Activated T-cell treated with anti-CD3 and anti-CD28 coated beads, Interleukin-2, amount 50 U/mL, for 72 hours (primary cell): ENCODE measurements at places on chromosomes 12 and 14.
A peak's percentile ranks its signal among the peaks of the same experiment; 100 is the strongest.

DNA sequence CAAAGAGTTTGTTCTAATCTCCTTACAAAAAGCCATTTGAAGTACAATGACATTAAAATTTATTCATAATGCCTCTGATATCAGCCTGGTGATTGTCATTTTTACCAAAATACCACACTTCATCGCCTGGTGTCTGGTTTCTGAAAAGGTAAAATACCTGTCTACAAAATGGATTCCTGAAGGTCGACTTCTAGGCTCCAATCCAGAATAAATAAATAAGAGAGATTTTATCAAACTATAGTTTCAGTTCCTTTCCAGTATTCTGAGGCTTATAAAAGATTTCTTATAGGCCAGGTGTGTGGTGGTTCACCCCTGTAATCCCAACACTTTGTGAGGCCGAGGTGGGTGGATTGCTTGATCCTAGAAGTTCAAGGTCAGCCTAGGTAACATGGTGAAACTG lies 340.7 kb downstream of the SLC16A7 start:
- no peak for DNase-seq

DNA sequence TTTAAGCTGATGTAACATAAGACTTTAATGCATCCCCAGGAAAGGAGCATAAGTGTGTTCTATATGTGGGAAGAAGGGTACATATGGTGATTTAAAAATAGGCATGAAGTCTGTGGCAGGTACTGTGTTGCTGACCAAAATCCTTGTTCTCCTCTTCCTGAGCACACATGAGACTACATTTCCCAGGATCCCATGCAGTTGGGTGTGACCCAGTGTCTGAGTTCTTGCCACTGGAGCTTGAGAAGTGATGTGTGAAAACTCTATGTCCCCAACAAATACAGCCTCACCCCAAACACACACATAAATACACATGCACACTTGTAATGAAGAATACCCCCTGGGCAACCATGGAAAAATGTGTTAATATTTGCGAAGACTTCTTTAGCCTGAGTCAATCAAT lies 8.5 kb upstream of the SMIM10L1 start:
- no peak for DNase-seq

- DNase-seq: no peak
These were observed 35.5 kb downstream of the PLXNC1 start for GRCh38 chr12:94183708-94184379.

DNA sequence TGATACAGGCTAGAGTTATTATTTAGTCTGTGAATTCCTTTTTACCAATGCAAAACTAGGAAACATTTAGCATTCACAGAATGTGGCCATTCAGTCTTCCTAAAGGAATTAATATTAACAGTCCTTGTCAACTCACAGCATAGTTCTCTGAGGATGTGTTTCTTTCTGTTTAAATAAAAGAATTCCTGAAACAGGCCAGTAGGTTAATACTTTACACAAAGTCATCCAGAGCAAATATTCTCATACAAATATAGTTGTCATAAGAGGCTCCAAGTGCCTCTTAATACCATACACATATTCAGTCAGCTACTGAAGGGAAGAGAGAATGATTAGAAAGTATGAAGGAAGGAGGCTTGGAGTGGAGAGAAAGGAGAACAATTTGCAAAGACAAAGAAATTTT lies 120.1 kb downstream of the LMNTD1 start:
- no peak for DNase-seq

DNA sequence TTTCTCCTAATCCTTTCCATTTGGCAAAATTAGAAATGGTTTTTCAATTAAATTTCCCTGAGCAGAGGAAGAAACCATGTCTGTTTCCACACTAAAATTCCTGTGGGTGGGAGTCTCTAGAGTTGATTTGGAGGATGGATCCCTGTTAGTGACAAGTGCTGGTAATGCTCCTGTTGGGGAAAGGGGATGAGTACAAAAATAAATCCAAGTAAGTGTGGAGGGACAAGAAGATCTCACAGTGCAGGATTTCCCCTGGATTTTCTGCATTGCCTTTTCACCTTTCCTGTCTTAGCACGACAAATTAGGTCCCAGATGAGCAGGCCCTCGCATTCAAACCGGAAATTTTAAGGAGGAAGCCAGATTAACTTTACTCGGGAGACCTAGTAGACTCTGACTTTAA lies 107.5 kb downstream of the DAD1 start:
- no peak for DNase-seq

- no peak for DNase-seq
These were observed 125.4 kb downstream of the CAND1 start for GRCh38 chr12:67394550-67394949.

- peak; percentile 38 for DNase-seq
These were observed 601 bp downstream of the ZNF839 start for GRCh38 chr14:102320033-102320660.

DNA sequence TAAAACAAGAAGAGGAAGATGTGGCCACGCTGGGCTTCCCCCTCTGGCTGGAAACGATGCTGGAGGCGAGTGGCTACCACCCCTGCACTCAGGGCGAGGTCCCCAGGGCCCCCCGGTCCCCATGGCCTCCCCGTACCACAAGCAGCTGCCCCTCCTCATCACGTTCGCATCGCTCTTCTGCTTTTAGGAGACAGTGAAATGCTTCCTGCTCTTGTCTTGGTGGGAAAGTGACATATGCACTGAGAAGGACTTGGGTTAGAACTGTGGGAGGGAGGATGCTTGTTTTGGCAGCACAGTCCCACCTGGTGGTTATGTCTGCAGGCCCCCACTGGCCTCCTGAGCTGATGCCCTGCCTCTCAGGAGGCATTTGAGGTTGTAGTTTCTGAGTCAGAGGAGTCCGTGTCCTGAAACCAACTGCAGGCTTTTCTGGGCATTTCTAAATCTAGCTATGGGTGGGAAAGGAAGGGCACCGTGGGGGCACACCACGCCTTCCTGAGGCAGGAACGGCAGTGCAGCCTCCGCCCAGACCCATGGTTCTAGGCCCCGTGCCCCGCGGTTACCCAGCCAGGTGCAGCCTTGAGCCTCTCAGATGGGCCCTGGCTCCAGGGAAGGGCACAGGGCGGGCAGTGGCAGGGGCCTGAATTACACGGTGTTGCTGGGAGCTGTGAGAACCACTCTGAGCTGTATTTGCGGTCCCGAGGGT lies 139.3 kb downstream of the ADGRD1 start:
- peak; percentile 61 for DNase-seq

DNA sequence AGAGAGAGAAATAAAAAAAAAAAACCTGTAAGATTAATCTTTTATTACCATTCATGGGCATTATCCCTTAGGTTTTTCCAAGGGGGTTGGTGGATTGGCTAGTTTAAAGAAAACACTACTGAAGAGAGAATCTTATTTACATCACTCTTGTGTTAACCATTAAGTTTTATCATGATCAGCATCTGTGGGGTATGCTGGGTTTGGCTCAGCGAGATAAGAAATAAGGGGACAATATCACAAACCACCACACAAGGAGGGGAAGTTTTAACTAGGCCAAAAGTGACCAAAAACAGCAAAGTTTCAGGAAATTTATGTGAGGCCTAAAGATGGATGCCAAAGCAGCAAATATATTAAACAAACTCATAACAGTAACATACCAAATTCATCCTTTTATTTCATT lies 548.6 kb downstream of the SLC16A7 start:
- no peak for DNase-seq

DNA sequence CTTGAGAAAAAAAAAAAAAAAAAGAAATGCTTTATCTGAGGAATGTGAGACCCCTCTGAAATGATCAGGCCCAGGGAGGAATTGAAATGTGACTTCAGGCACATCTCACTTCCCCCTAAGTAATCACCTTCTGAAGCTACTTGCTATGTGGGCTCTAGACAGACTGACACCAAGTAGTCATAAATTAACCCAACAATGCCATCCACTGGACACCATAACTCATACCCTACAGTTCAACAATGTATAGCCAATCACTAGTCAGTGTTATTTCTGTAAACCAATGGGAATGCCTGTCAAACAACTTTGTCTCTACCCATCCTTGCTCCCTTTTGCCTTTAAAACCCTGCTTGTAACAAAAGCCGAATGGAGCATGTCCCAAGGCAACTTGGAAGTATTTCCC lies 182.7 kb upstream of the TMPO start:
- no peak for DNase-seq

- DNase-seq: no peak
These were observed 56.5 kb downstream of the DAD1 start for GRCh38 chr14:22532345-22533056.

DNA sequence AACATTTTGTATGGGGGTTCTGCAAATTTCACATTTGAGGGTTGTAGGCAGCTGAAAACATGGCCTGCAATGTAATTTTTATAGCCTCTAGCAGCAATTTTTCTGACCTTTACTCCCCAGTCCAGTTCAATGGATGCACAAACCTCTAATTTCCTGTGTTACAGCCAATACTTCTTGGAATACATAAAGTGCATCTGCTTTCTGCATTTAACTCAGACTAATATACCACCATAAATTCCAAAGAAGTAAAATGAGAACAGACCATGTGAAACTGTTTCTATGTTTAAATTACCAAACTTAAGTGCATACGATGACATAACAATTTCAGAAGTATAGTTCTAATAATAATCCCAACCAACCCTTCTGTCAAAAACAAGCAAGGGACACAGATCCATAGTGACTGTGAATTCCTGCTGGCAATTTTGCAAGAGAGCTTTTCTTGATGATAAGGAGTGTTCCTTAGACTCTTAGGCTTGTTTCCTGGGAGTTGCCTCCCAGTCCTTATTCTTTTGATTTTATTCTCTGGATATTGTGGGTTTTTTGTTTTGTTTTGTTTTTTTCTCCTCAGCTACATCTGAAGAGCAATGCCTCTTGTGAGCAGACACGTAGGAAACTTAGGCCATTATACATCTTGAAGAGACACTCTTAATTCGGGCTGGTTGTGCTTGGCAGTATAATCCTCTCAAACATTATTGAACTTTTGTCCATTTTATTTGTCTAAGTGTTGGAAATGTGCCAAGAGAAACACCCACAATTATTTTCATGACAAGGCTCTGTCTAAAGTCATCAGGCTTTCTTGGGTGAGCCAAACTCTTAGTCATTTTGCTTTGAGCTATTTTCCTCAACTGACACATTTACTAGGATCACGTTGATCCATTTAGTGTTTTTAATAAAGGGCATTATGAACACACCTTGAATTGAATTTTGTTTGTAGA lies 51.3 kb upstream of the RERGL start:
- DNase-seq: no peak

DNA sequence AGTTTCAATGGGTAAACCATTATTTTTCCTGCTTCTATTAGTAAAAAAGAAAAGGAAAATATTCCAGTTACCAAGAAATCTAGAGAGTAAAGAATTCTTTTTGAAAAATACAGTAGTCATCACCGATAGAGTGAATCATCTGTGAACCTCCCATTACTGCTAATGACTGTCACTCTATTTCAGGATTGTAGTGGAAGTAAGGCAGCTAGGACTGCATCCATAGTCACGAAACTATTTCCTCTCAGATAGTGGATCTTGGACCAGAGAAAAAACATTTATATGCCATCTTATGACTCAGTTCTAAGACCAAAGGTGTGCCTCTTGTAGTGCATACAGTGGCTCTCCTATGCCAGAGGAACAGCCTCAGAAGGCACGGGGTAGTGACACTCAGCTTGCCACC lies 173.9 kb upstream of the PLEKHA5 start:
- DNase-seq: no peak

DNA sequence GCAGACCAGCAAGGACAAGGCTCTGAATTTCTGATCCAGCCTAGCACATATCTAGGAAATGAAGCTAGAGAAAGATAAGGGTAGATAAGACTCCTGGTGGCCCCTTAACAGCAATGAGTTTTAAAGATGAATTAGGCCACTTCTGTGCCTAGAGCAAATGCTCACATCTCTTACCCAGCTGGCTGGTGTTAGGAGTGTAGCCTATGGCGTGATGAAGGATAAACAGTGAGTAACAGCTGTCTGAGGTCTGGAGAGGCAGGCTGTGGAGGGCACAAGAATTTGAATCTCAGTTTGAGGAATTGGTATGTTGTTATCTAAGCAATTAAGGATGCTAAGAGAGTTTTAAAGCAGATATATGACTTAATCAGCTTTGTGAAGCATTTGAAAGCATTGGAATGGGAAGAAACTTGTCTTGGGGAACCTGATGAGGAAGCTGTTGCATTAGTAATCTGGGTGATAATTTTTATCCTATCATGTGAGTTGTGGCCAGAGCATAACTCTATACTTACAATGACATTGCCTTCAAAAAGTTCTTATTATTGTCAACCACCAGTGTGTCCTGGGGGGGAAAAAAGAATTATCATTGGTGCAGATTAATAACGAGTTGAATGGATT lies 161.8 kb downstream of the SRGAP1 start:
- no peak for DNase-seq

DNA sequence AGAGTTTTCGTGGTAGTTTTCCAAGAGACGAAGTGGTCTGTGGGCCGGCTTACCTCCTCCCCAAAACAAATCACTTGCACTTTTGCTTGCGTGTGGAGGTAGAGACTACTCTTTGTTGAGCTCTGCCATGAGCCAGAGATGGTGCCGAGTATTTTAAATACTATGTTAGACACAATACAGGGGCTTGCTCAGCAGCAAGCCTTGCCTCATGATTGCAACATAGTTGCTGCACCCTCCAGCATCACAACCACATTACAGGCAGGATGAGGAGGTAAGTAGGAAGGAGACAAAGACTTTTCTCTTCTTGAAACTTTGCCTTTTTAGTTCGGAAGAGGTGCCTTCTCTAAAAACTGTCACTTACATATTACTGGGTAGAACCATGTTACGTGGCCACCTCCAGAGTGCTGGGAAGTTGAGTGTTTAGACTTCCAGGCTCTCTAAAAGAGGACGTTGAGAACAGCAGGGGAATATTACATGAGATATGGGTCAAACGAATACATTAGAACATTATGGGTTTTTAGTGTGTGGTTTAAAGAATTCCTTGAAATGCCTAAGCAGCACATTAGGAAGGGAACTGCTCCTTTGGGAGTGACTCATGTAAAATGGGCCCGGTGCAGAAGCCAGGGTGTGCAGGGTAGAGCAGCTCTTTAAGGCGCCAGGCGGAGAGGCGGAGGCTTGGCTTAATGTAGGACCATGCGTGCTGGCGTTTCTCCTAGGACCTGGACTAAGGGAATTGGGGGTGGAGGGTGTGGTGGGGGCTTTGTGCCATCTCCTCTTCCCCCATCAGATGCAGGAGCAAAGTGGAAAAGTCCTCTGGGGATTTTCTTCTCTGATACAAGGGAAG lies 110.6 kb upstream of the PRMT8 start:
- no peak for DNase-seq

GRCh38 chr14:42929806-42930480 lies 1323.3 kb downstream of the LRFN5 start:
- DNase-seq: no peak

GRCh38 chr12:75960086-75960910 lies 71.3 kb downstream of the PHLDA1 start:
- DNase-seq: no peak

- DNase-seq: no peak
These were observed 39.6 kb downstream of the TEAD4 start for GRCh38 chr12:2998789-2999264.

GRCh38 chr12:96073346-96074330 lies 38.3 kb upstream of the LTA4H start:
- DNase-seq: no peak

- no peak for DNase-seq
These were observed 39.6 kb downstream of the ZFYVE26 start for GRCh38 chr14:67776653-67777322.
